ENCODE measurements at places on chromosomes 4 and X.

DNA sequence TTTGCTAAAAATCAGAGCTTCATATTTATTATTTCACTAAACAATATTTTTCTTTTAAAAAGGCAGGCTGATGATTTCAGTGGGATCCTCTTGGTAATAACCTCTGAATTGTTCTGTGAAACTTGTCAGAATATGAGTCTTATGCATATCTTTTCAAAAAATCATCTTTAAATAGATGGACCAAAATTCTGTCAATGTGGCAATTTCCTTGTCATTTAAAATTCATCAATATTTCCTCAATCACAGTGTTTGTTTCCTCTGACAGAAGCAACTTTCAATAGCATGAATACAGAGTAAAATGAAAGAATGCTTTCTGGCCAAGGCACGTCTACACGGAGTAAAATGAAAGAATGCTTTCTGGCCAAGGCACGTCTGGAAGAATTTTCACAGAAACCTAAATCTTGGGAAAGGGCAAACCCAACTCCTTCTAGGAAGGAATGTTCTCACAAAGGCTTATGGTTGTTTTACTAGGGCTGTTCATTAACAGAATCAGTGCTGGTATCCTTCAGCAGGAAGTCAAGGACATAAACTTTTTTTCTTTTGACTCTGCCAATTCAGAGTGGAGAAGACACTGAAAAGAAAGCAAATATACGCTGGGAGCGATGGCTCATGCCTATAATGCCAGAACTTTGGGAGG, 99.0 kb upstream of the GPR34 start:
- no peak for DNase-seq

GRCh38 chr4:78642934-78643333, 91.4 kb downstream of the ANXA3 start:
- no peak for DNase-seq

DNA sequence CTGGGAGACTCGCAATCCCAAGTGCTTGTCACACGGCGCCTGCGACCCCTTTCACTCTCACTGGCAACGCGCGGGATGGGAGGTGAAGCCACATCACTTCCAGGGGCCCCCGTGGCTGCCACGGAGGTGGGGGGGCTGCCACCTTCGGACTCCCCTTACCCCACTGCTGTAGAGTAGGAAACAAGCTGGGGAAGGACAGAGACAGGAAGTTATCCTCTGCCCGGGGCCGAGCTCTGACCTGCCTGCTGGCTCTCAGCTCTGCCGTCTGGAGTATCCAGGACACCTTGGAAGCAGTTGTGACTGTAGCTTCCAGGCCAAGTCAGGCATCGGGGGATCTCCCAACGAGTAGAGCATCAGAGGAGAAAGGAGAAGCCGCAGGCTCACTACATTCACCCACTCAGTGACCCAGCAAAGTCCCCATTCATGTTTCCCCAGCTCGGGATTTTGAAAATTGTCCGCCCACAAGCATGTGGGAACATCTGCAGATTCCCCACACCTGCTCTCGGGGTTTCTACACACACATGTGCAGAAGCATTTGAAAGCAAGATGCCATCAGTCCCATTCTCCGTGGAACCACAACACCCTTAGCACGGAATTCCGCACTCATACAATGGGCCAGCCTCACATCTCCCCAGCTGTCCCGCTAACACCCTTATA, 10.8 kb downstream of the PDZD4 start:
- DNase-seq = no peak

DNA sequence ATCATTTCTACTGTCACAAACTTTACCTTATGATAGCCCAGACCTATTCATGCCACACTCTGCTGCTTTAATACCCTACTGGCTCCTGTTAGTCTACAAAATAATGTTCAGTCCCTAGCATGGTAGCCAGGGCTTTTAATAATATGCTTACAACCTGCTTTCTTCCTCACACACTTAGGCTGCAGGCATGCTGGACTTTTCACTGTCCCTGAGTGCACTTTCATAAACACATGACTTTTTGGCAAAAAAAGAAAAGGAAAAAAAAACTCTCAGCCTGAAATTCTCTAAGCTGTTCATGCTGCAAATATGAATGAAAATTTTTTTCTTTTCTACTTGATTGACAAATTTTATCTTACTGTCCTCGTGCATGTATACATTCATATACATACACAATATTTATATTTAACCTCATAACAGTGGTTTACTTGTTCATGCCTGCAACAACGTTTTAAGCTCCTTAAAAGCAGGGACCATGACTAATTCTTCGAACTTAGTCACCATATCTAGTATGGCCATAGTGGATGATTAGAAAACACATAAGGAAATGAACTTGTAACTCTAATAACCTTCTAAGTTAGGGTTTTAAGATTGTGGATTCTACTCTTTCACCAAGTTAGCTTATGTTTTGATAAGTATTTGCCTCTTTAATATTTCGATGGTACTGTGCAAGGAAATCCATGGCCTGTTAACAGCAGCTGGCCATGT, 229.5 kb downstream of the SPCS3 start:
- no peak for DNase-seq

DNA sequence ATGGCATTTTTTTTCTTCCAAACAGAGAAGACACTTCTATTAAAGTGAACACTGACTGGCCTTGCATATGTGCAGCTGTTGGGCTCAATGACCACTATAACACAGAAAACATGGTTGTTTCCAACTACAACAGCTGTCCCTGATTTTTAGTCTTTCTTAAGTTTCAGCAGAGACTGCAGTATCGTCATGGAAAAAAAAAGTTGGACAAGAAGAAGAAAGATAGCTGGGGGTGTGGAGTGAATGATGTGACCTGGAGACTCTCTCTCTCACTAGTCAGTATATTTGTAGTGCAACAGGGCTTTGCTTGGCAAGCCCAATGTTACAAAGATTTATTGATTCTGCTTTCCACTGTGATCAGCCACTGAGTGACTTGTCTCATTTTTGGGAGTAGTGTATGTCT, 29.5 kb upstream of the C4orf54 start:
- no peak for DNase-seq

GRCh38 chr4:73864365-73864764, 4.8 kb upstream of the CXCL1 start:
- no peak for DNase-seq

DNA sequence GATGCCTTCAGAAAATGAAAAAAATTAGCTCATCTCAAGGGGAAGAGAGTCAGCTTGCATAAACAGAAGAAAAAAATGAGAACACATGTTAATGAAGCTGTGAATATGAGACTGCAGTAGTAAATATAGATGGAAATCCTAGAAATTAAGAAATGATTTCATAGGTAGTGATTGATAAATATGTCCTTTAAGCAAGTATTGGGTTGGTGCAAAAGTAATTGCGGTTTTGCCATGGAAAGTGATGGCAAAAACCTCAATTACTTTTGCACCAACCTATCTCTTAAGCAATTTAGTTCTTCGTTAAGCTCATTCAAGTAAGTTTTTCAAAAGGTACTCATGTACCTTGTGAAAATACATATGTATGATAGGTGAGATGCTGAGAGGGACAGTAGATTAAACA, 400.9 kb downstream of the SH2D1A start:
- DNase-seq = no peak

DNA sequence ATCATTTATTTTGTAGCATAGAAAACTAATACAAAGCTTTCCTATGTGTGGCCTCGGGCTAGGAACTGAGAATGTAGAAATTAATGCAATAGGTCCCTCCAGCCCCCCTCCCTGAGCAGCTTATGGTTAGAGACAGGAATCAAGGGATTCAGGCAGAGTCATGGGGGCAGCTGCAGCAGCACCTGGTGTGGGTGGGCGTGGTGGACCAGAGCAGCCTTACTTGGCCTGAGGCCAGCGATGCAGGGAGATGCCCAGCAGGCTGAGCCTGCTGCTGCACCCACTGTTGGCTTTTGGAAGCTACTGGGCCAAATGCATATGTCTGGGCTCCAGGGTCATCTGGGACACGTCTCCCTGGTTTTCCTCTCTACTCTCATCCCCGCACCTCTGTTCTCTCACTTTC, 74.0 kb downstream of the STK32B start:
- DNase-seq = no peak

DNA sequence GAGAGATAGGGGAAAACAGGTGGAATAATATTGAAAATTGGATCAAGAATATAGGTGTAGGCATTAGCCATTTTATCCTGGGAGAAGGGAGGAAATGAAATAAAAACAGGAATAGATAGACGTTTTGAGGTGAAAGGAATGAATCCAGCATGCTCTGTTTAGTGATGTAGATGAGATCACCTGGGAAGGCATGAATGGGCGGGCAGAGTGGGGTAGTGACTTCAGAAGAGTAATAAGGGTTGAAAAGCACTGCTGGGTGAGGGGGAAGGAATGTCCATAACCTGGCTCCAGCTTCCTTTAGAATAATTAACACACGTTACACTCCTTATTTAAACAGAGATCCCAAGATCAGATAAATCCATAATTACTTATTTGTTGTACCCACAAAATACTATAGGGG, 191.1 kb upstream of the ANXA3 start:
- no peak for DNase-seq

DNA sequence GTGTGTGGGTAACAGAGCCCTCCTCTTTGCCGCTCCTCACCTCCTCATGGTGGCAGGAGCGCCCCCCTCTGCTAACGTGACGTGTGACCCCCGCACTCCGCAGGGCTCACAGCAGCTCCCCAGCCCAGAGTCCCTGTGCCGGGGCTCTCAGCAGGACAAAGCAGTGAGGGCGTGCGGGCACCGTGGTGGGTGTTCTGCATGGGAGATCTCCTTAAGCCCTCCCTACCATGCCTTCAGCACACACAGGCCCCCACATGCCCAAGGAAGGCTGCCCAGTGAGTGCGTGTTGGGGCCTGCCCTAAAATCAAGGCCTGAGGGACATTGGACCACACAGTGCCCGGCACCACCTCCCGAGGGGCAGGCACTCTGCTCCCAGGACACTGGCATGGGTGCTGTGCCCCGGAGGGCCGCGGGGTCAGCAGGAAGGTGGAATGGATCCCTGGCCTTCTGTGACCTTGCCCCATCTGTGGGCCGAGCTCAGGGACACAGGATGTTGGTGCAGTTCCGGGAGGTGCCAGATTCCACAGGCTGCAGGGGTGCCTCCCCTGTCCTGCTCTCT, 10.1 kb downstream of the PSAPL1 start:
- no peak for DNase-seq

- DNase-seq = no peak
Measured at GRCh38 chr4:22910200-22910599, 217.5 kb downstream of the GBA3 start.

DNA sequence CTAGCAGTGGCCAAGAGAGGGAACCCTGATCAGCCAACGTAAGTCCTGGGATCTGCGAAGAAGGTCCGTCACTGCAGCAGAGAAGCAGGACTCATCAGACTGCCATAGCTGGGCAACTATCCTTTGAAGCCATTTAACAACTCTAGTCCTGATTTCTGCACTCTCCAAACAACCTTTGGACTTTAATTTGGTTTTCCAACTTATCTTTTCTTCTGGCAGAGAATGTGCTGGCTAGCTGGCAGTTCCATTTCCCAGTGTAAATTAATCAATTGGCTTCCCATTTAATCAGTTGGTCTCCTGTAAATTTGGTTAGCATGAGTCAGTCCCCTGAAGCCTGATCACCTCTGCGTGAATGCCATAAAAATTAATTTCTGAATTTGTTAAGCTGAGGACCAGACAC, 153.7 kb upstream of the GPR101 start:
- no peak for DNase-seq

- DNase-seq = no peak
Measured at GRCh38 chrX:46044486-46044885, 500.7 kb downstream of the ZNF674 start.

- DNase-seq = no peak
Measured at GRCh38 chr4:119139822-119140252, 4.2 kb downstream of the MYOZ2 start.

DNA sequence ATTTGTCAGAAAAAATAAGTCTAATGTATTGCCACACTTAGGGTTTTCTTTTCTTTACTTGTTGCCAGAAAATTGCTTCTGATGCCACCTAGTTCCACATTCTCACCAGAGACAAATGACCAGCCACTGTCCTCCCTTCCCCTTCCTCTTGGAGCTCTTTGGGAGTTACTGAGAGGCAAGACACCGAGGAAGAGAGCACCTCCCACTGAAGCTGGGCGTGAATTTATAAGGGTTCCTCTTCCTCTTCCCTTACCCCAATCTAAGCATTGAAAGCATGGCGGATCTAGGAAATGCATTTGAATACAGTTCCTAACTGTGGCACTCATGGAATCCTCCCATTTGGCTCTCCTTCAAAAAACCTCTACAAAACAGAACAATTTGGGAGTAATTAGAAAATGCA, 30.0 kb downstream of the ANXA3 start:
- DNase-seq = no peak

DNA sequence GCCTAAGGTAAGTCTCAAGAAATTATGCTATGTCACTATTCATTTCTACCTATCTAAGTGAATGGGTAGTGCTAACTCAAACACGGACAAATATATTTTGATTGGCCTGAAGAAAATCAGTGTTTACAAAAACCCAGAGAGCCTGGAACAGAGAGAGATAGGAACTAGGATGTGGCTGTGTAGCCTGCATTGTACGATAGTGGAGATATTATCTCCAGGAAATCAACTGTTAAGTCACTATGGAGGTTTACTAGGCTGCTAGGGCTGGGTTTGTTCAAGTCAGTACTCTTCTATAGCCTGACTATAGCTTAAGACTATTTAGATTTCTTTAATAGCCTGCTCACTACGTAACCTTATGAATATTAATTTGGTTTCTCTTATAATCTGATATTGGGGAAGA, 127.9 kb downstream of the TACR3 start:
- no peak for DNase-seq

DNA sequence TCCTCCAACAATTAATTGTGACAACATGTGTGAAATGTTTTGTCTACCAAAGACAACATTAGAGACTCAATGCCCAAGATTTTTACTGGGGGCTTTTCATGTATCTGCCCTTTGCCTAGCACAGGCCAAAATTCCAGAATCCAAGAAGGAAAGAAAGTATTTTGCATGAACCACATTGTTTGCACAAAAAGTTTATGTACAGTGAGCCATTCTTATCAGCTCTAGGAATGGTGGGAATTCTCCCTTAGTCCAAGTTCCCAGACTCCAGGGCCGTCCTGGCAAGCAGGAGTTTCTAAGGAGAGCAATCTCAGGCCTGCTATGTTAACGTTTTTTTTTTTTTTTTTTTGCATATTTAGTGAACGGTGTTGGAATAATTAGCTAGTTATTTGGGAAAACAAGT, 21.6 kb downstream of the GPRASP1 start:
- DNase-seq = no peak

DNA sequence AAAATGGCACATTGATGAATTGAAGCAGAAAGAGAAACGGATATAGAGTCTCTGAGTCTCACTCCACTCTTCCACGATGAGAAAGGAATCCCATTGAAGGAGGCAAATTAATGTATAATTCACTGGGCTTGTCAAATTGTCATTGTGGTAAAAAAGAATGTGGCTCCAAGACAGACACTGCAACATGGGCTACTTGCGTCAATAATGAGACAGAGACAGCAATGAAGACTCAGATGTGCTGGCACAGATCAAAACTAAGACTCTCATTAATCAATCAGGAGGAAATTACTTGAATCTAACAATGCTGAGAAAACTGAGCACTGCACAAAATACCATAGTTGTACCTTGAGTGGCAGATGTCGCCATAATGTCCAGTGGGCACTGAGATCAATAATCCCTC, 1485.5 kb downstream of the TECRL start:
- DNase-seq = no peak

DNA sequence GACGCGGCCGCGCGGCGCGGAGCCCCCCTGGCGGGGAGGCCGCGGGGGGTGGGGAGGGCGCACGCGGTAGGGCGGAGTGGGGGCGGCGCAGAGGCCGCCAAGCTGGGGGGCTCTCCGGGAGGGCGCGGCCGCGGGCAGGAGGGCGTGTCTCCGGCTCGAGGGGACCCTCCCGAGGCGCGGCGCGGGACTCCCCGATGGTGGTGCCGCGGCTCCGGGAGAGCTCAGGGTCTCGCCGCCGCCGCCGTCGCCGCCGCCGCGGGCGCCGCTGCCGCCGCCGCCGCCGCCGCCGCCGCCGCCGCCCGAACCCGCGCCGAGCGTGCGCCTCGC, 165 bp upstream of the PTCHD1 start:
- DNase-seq = no peak

Data from hypothalamus (tissue), 51 donors.